ENCODE measurements at places on chromosomes 5 and 9.

DNA sequence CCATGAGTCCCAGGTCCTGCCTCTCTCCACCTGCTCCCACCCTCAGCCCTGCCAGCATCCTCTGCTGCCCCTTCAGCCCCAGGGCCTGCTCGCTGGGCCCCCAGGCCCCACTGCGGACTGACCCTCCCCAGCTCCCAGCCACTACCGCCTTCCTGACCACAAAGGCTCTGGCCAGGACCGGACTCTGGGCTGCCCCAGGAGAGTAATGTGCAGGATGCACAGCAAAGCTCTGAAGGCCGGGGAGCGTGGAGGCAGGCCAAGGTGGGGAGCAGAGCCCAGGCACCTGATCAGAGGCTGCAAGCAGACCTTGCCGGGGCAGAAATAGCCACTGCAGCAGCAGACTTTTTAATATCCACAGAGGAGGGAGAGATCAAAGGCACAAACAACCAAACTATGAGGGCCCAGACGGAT lies 27.9 kb downstream of the IPPK start:
- DNase-seq: no peak

DNA sequence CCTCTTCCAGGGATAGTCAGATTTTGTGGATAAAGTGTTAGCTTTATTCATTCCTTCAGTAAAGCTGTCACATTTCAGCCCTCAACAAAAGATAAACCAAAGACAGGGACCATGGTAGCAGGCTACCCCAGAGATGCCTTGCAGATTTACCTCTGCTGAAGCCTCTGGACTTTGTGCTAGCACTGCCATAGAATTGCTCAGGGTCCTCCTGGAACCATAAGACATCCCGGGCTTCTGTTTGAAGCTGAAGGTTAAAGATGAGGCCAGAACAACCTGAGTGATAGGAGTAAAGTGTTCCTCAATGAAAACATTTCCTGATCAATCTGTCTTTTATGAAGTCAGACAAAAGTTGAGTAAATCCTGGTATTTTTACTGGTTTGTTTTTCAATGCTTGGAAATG lies 57.5 kb upstream of the ARL15 start:
- no peak for DNase-seq

- DNase-seq: no peak
These were observed 188.4 kb downstream of the C9orf50 start for GRCh38 chr9:129432297-129433154.

DNA sequence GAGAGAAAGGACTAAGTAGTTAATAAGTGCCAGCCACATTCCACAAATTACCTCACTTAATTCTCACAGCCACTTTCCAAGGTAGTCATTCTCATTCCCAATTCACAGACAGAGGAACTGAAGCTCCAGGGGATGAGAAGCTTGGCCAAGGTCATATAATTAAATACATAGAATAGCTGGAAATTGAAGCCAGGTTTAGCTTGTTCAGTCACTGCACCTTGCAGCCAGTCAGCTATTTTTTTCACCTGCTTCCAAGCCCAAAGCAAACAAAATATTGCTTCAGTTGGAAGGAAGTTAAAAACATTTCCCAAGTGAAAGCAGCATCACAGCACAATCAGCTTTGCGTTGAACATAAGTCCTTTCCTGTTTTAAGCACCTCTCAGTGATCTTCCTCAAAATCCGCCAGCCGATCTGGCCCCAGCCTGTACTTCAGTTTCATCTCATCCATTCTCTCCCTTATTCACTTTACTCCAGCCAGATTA lies 4.8 kb downstream of the ALDH1A1 start:
- no peak for DNase-seq

DNA sequence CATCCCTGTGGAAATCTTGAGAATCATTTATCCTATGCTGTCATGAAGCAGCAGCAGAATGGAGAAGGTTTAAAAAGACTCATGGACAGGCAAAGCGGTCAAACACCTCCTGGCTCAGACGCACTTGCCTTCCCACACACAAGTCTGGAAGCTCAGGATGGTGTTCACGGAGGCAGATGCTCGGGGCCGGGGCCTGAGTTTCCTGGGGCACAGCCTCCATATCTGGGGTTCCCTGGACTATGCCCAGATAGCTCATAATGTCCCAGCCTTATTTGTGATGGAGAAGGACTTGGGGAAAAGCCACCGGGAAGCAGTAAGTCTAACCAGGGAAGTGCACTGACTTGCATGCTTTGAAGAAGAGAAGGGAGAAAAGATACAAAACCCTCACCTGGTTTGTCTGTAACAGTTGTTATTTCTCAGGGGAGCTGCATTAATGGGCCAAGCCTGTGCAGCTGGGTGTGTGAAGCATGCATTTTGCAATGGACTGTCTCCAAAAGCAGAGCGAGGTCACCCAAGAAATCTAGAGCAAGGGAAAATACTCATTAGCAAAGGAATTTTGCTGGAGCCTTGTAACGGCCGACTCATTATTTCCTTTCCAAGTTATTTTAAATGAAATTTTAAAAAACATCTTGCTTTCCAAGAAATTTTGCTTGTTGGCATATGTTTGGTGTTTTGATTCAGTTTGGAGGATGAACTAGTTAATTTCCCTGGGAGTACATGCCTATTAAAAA lies 3.4 kb downstream of the S1PR3 start:
- no peak for DNase-seq

GRCh38 chr5:153807801-153808200 lies 230.9 kb downstream of the FAM114A2 start:
- no peak for DNase-seq

DNA sequence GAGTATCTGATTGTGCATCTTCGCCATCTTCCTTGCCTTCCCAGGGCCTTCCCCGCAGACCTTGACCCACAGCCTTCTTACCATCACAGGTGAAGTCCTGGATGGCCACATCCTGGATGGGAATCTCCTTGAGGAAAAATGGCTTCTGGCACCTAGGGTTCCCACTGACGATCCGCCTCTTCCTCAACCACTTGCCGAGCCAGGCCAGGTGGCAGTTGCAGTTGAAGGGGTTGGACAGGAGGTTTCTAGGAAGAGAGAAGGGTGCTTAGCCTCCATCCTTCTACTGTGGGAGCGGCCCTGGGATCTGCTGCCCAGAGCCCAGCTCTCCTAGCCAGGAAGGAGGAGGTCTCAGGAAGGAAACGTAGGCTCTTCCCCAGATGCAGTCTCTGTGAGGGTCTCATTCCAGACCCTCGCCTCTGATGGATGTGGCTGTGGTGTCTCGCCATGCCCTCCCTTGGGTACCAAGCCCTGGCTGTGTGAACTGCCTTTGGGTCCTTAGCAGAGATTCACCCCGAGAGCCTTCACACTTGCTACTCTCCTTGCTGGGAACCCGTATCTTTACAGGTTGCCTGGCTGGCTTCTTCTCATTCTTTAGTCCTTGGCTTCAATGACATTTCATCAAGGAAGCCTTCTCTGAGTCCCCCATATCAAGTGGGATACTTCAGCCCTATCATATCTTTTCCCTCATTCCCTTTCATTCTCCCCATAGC lies 170.4 kb upstream of the PANK3 start:
- no peak for DNase-seq

DNA sequence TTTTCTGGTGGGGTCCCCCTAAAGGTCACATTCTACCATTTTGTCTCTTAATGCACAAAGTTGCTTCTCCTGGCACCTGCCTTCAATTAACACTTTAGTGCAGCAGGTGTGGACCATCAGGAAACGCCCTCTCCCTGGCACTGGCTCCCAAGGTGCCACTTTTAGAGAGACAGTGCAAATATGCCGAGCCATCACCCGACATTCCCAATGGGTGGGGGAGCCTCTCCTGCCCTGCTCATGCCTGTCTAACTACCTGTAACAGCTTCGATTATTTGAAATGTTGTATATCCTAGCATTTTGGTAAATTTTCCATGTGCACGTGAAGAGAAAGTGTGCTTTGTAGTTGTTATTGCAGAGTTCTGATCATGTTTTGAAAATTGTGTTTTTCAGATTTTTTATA lies 13.2 kb upstream of the LRRC14B start:
- DNase-seq: no peak

GRCh38 chr5:146001544-146002190 lies 65.3 kb downstream of the SH3RF2 start:
- DNase-seq: no peak

GRCh38 chr5:170832241-170832640 lies 29.6 kb upstream of the RANBP17 start:
- DNase-seq: no peak

DNA sequence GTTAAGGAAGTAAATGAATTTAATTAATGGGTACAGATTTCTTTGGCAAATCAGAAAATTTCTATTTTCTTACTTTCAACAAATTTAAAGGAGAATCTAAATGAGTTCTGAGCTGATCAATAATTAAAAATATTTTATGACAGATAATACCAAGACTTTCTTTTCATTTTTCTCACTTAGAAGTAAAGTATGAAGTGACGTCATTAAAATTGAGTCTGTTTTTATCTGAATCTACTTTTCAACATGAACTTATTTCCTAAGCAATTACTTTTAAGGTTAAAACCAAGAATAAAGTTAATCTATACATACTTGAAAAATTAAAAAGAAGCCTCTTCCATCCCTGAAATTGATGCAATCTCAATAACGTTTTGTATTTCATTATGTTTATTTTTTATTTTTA lies 552.8 kb upstream of the ST8SIA4 start:
- no peak for DNase-seq

DNA sequence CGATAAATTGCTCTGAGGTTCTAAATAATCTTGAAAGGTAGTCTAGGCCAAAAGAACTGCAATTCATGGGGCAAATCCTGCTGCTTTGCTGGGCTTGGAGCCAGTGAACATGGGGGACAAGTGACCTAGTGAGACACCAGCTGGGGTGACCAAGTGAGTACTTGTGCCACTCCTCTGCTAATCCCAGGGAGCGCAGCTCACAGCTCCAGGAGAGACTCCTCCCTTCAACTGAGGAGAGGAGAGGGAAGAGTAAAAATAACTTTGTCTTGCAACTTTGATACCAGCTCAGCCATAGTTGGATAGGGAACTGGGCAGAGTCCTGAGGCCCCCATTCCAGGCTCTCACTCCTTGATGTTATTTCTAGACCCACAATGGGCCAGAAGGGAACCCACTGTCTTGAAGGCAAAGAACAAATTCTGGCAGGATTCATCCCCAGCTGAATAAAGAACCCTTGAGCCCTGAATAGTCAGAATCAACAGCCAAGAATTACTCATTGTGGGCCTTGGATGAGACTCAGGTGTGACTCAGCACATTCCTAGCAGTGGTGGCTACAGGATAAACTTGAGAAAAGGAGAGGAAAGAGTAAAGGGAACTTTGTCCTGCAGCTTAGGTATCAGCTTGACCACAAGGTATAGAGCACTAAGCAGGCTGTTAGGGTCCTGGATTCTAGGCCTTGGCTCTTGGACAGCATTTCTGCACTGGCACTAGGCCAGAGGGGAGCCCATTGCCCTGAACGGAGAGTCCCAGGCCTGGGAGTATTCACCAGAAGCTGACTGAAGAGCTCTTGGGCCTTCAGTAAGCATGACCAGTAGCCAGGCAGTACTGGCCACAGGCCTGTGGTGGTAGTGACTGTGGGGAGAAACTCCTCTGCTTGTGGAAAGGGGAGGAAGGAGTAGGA lies 288.3 kb upstream of the CDH18 start:
- no peak for DNase-seq

- DNase-seq: no peak
These were observed 199.1 kb upstream of the SLC30A5 start for GRCh38 chr5:68894673-68895072.

DNA sequence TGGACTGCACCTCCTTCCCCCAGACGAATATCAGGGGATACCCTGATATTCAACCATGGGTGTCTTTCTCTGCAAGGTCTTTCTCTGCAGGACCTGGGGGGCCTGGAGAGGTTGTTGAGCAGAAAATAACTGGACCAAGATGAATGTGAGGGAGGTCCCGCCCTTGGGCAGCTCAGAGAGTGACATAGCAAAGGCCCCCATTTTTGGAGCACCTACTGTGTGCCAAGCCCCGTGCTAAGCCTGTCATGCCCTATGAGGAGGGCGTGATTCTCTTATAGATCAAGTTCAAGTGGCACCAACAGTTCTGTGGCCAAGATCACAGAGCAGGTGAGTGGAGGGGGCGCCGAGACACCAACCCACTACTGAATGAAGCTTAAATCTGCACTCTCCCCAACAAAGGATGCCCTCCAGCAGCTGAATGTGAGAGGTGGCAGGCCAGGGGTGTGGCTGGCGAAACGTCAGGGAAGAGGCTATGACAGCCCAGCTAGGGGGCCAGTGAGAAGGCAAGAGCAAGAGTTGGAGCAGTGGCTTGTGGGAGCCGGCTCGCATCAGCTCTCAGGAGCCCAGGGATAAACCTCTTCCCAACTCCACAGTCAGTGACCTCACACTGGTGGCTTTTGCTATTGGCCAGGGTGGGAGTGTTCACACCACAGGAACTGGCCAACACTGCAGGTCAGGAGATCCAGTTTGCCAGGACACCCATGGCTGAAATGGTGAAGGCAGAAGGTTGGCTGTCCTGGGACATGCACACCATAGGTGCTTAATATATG lies 5.3 kb downstream of the SARDH start:
- no peak for DNase-seq

- no peak for DNase-seq
These were observed 129.4 kb downstream of the ZSWIM6 start for GRCh38 chr5:61461417-61461816.

GRCh38 chr5:158805195-158805594 lies 294.5 kb downstream of the EBF1 start:
- DNase-seq: no peak

GRCh38 chr5:141515141-141515540 lies 26.3 kb downstream of the PCDHGC5 start:
- no peak for DNase-seq

GRCh38 chr9:28086881-28087280 lies 513.6 kb upstream of the C9orf72 start:
- DNase-seq: no peak

- DNase-seq: no peak
These were observed 714.8 kb downstream of the TLR4 start for GRCh38 chr9:118418887-118419565.

- DNase-seq: no peak
These were observed 86.9 kb downstream of the PTPN3 start for GRCh38 chr9:109411069-109411761.

GRCh38 chr9:109966643-109967368 lies 186.8 kb downstream of the PALM2AKAP2 start:
- no peak for DNase-seq

Measured in stimulated activated CD8-positive, alpha-beta memory T cell treated with anti-CD3 and anti-CD28 coated beads, Interleukin-15, amount 100 ng/mL, for 4 hours (primary cell).